Stimulated activated CD8-positive, alpha-beta memory T cell treated with anti-CD3 and anti-CD28 coated beads, Interleukin-7, amount 100 ng/mL, for 1 hour (primary cell): ENCODE measurements at places on chromosomes 2 and 18.

DNA sequence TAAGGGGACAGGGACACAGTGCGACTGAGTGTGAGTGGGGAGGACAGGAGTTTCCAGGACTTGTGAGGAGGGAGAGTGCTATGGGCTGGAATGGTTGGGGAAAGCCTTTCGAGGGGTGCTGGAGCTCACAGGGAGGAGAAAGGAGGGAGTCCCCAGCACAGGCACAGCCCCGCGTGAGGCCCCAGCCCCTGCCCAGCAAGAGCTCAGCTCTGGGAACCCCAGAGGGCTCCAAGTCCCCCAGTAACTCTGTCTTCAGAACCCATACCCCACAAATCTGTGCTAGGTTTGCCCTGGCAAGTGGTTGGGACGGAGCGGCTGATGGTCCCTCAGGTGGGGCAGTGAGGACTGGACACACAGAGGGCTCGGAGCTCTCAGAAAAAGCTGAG lies 75.4 kb downstream of the SFXN5 start:
- no peak for DNase-seq

GRCh38 chr2:121263996-121264715 lies 20.8 kb downstream of the TFCP2L1 start:
- no peak for DNase-seq

DNA sequence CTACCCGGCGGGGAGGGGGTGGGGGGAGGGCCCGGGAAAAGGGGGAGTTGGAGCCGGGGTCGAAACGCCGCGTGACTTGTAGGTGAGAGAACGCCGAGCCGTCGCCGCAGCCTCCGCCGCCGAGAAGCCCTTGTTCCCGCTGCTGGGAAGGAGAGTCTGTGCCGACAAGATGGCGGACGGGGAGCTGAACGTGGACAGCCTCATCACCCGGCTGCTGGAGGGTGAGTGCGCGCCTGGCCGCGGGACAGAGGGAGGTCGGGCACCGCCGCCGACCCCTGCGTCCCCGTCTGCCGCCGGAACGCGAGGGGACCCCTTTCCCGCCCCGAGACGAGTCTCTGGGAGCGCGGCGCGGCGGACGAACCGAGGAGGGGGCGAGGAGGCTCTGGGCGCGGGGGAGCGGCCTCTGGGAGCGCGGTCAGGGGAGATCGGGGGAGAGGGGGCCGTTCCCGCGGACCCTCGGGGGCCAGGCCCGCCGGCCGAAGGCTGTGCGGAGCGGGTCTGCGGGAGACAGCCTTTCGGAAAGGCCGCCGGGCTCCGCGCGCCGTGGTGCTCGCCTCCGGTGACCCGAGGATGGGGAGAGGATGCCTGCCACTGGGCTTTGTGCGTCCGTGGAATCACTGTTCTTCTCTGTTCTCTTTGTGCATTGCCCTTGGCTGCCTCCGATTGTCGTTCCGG lies 463 bp downstream of the PPP1CB start:
- peak; percentile 5 for DNase-seq

- DNase-seq: no peak
Measured at GRCh38 chr2:80068038-80068731, 236.4 kb downstream of the LRRTM1 start.

GRCh38 chr18:33755391-33755790 lies 177.4 kb downstream of the ASXL3 start:
- no peak for DNase-seq

- no peak for DNase-seq
Measured at GRCh38 chr2:183123959-183124221, 353 bp upstream of the NUP35 start.

DNA sequence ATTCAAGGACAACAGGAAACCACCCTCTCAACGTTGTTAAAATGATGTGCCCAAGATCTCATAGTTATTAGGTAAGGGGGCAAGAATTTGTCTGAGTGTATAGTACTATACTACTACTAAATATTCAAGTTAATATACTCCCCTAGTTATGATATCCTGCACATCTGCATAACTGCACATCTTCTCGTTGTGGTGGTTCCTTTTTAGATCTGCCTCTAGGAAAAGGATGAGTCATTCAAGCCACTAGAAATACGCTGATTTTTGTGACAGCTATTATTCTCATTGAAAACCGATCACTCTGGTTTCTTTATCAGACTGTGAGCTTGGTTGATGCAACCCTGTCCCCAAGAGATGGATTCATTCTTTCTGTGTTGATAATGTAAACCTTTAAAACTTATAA lies 1067.0 kb upstream of the FANCL start:
- DNase-seq: no peak

DNA sequence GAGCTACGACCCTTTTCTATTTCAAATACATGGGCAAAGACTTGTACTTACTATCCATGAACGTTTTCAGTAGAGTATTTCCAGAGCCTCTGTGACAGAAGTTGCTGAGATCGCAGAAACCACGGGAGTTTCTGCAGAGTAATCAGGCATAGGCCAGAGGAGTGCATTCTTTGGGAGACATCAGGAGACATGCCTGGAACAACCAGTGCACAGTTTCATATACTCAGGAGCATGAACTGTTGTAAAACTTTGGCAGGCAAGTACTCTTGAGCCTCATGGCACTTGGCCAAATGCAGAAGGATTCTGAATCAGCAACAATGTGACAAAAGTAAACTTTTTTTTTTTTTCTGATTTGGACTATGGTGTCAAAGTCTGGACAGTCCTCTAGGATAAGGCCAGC lies 307.1 kb downstream of the GRB14 start:
- DNase-seq: no peak

DNA sequence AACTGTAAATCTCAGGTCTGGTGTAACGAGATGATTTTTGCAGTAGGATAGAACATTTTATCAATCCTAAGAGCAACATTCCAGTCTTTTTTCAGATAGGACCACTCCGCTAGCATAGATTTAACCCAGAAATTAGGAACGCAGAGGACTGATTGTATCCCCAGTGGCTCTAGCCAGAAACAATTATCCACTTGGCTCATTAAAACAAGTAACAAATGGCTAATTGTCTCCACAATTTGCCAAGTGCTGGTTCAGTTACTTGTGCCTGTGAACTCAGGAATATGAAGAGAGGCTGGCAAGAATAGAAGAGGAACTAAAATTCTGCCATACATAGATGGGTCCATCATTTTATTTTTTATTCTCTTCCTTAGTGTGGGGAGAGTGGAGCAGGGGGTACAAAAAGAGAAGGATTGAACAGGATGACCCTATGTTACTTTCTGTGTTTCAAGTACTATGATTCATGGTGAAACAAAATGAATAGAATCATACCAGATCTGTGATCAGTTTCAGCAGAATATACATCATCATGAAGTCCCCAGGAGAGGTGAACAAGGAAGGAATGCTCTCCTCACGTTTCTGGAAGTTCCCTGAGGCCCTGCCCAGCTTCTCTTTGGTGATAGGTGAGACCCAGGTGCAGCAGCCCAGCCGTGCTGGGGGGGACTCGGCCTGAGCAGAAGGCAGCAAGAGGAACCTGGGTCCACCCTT lies 121.6 kb downstream of the ARL4C start:
- DNase-seq: no peak

DNA sequence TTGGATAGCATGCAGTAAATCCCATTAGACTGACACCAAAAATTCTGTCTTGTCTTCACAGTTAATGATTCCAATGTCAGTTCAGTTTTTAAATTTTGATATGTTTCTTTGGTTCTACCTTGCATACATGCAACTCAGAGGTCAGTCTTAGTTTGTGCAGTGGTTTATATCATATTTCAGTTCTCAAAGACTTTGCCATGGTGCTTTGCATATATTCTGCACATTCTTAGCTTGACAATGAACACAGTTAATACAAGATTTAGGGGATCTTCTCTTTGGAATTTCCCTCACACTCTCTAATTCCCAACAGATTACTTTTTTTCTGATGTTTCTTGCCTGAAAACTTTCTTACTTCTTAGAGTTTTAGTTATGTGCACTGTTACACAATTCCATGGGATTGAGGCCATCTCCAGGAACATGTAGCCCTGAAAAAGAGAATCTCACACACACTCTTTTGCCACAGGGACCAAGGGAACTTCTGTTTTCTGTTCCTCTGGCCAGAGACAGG lies 17.3 kb downstream of the NOL4 start:
- no peak for DNase-seq

- DNase-seq: no peak
Measured at GRCh38 chr2:200795028-200795440, 16.7 kb upstream of the BZW1 start.
